IPS-NIHi11 (cell line): ENCODE measurements at places on chromosomes 2 and 18.

DNA sequence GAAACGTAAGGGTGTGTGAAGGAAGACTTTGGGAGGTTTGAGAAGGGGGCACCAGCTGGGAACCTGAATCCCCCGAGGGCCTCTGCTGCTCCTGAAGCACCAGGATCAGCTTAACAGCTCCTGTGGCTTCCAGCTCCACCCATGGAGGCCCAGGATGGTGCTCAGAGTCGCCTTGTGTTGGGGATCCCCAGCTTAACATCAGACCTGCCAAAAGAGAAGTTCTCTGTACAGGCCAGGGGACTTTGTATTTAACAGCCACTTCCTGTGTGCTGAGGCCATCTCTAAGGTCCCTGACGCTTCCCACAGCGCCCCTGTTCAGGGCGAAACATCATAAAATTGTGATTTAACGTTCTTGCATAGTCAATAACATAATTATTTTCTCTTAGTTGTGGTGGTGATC lies 77.5 kb downstream of the NCK2 start:
- no peak for DNase-seq

GRCh38 chr2:6948677-6949351 lies 31.6 kb downstream of the RNF144A start:
- DNase-seq = no peak

DNA sequence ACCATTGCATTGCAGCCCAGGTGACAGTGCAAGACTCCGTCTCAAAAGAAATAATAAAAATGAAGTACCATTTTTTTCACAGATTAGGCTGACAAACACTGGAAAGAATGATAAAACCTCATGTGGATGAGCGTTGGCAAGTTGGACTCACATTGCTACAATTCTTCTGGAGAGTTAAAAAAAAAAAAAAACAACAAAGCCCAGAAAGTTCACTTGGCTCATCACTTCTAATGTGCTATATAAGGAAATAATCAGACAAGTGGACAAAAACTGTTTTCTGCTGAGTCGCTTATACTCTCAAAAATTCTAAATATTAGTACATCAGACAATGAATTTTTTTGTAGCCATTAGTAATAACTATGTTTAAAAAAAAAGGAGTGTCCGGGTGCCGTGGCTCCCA lies 38.4 kb downstream of the PKP4 start:
- DNase-seq = no peak

GRCh38 chr2:12168791-12169388 lies 422.5 kb downstream of the LPIN1 start:
- no peak for DNase-seq

- no peak for DNase-seq
These were observed 311.4 kb upstream of the UBE2E3 start for GRCh38 chr2:180669016-180669415.

DNA sequence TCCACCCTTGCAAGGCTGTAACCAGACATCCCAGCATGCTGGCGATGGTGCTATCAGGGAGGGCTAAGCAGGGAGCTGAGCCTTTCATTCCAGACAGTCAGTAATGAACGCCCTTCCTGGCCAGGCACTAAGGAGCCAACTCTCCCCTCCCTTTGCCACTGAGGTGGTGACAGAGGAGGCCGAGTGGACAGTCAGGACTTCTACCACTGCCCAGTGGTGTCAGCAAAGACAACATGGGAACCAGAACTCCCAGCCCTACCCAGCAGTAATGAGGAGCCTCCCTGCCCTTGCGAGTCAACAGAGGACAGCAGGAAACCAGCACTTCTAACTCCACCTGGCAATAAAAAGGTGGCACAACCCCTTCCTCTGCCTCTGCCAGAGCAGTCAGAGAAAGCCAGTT lies 68.6 kb downstream of the ZAP70 start:
- DNase-seq = no peak

DNA sequence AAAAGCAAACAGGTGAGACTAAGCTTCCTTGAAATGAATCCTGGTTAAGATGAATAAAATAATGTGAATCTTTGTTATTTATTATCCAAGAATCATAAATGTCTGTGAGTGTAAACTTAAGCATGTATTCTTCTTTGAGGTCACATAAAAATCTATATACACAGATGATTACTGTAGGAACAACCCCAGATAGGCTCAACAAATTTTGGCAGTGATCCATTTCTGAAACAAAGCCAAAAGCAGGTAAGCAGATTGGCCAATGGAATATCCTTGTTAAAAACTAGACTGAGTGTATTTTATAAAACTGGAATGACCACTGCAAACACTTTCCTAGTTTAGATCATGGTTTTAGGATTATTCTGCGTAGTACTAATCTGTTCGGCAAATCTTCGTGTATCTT lies 11.3 kb downstream of the SCYGR5 start:
- no peak for DNase-seq

- no peak for DNase-seq
These were observed 49.4 kb downstream of the AOX1 start for GRCh38 chr2:200635251-200635650.

- DNase-seq = no peak
These were observed 51.8 kb downstream of the AKAIN1 start for GRCh38 chr18:5145168-5145825.

DNA sequence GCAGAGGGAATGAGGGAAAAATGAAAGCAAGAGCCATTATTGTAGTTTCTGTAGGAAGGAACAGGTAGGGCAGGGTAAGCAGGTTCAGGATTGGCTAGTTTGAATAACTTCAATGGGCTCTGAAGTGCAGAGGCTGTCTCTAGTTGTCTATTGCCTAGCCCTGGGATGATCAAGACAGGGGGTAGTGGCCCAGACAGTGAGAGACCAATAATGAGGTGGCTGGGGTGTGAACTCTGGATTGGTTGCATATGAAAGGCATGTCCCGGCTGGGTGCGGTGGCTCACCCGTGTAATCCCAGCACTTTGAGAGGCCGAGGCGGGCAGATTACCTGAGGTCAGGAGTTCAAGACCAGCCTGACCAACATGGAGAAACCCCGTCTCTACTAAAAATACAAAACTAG lies 67.5 kb upstream of the SLC38A11 start:
- no peak for DNase-seq
